NCI-H1417 treated with DMSO at 0.1 percent for 48 hours (cell line): ENCODE measurements at places on chromosomes 6 and 20.

DNA sequence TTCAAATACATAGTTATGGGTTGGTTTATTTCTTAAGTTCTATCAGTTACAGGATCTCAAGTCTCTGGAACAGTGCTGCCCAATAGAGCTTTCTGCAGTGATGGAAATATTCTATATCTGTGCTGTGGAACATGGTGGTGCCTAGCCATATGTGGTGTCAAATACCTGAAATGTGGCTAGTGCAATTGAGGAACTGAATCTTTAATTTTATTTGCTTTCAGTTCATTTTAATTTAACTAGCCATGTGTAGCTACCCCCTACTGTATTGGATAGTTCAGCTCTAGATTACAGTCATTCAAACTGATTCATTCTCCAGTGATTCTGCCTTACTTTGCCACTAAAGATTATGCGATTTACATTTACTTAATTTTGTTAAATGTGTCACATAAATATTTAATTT, 503.2 kb downstream of the CDKAL1 start:
- DNase-seq = no peak

DNA sequence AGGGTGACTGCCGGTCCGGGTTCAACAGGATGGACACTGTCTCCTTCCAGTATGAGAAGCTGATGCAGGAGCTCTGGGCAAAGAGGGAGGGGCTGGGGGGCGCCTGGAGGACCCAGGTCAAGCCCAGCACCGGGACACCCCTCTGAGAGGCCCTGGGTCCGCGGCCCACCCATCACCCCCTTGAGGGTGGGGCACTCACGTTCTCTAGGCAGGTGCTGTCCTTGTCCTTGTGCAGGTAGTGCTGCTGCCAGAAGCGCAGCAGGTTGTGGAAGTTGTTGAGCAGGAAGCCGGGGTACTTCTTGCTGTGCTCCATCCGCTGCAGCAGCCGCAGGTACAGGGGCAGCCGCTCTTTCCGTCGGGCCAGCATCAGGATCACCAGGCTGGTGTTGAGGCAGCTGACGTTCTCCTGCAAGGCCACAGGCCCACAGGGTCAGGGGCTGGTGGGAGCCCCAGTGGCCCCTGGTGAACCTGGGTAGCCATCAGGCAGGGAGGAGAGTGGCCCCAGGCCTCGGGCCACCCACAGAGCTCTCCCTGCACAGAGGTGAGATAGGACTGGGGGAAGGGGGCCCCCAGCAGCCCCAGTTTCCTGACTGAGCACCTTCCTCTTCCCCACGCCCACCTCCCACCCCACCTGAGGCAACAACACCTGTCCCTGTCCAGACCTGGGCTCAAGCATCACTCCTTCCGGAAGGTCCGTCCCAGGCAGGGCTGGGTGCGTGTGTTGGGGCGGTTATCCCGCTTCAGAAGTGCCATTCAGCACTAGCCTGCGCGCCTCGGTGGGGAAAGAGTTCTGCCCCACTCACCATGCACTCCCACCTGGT, 47.8 kb downstream of the MYH7B start:
- no peak for DNase-seq

GRCh38 chr6:162184465-162184864, 543.1 kb downstream of the PRKN start:
- no peak for DNase-seq

GRCh38 chr6:25202504-25202903, 76.7 kb upstream of the CARMIL1 start:
- DNase-seq = no peak

GRCh38 chr6:38636027-38636426, 3.7 kb downstream of the BTBD9 start:
- no peak for DNase-seq

DNA sequence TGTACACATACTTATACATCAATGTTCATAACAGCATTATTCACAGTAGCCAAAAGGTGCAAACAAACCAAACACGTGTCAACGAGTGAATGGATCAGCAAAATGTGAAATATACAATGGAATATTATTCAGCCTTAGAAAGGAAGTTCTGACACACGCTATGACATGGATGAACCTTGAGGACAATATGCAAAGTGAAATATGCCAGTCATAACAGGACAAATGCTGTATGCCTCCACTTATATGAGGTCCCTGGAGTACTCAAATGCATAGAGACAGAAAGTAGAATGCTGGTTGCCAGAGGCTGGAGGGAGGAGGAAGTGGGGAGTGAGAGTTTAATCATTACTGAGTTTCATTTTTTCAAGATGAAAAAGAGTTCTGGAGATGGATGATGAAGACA, 37.8 kb upstream of the IGF2R start:
- no peak for DNase-seq

DNA sequence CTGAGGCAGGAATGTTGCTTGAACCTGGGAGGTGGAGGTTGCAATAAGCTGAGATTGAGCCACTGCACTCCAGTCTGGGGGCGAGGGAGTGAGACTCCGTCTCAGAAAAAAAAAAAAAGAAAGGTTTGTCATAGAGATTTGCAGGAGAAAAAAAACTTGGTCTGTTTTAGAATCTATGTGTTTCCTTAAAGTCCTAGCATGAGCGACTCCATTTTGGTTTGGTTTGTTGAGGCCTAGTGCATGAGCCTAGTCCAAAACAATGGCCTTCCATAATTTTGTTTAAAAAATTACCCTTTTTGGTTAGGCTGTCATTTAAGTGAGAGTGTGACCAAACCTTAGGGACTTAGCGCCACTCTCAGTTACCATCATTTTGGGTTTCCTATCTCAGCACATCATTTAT, 8.2 kb upstream of the GNMT start:
- no peak for DNase-seq

- DNase-seq = no peak
These were observed 14.8 kb downstream of the AKAP12 start for GRCh38 chr6:151254451-151255081.

GRCh38 chr20:36472637-36473090, 68.7 kb upstream of the MYL9 start:
- DNase-seq = no peak

- no peak for DNase-seq
These were observed 26.8 kb downstream of the FBXL4 start for GRCh38 chr6:98920904-98921431.

- no peak for DNase-seq
These were observed 310.4 kb upstream of the SUPT3H start for GRCh38 chr6:45688180-45688579.

DNA sequence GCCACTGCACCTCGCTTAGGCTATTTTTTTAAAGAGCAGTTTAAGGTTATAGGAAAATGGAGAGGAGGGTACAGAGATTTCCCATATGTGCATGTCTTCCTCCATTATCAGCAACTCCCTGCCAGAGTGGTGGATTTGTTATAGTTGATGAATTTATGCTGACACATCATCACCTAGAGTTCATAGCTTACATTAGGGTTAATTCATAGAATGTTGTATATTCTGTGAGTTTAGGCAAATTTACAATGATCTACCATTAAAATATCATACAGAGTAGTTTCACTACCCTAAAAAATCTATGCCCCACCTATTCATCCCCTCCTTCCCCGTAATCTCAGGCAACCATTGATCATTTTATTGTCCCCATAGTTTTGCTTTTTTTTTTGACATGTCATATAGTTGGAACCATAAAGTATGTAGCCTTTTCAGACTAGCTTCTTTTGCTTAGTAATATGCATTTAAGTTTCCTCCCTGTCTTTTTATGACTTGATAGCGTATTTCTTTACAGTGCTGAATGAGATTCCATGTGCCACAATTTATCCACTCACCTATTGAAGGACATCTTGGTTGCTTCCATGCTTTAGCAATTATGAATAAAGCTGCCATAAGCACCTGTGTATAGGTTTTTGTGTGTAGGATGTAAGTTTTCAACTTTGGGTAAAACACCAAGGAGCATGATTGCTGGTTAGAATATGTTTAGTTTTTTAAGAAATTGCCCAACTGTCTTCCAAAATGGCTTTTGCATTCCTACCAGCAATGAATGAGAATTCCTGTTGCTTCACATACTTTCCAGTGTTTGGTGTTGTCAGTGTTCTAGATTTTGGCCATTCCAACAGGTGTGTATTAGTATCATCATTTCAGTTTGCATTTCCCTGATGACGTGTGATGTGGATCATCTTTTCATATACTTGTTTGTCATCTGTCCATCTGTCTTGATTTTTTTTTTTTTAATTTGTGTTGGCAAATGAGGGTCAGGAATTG, 60.2 kb downstream of the NCOA3 start:
- no peak for DNase-seq
